NCI-H524 treated with DMSO at 0.1 percent for 48 hours (cell line): ENCODE measurements at places on chromosomes 3 and 15.

DNA sequence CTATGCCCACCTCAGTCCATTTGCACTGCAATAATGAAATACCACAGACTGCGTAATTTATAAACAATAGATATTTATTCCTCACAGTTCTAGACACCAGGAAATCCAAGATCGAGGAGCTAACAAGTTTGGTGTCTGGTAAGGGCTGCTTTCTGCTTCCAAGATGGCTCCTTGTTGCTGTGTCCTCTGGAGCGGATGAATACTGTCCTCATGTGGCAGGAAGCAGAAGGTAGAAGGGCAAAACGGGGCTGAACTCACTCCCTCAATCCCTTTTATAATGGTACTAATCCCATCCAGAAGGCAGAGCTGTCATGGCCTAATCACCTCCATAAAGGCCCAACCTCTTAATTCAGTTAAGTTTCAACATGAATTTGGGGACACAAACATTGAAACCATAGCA is 75.3 kb downstream of the P2RY1 start:
- DNase-seq = peak; percentile 24

- no peak for DNase-seq
Observed at GRCh38 chr15:90710436-90711027, 6.6 kb upstream of the BLM start.

DNA sequence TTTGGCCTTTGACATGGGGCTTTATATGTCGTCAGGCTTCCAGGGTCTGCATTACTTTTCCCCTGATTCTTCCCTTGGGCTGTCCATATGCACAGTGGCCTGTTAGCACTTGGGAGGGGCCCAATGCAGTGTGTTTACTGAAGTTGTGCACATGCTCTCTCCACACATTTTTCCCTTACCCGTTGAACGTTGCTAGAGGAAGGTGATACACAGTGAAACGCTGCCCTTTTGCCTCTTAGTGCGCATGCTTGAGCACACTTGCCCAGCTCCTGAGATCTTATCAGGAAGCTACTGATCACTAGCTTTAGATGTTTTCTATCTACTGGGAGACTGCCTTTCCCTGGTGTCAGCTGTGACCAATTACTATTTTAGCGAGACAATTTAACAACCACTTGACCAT is 1198.0 kb downstream of the ROBO1 start:
- DNase-seq = no peak

DNA sequence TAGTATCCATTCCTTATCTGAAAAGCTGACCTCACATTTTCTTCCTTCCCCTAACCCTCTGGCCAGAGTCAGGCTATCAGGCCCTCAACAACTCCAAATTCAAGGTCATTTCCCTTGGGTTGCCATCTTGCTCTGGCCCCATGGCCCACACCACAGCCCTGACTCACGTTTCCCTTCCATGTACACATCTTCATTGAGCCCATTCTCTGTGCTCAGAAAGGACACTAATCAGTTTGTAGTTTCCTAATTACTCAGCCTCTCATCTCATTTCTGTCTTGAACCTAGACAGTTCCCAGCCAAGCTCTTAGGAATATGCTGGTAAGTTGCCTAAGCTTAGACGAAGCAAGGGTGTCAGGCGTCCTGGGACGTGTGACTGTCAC is 14.9 kb downstream of the TGM5 start:
- no peak for DNase-seq

GRCh38 chr3:34782871-34783270 is 856.5 kb upstream of the ARPP21 start:
- no peak for DNase-seq

- DNase-seq = no peak
Observed at GRCh38 chr3:156554515-156554841, 439 bp downstream of the SSR3 start.

DNA sequence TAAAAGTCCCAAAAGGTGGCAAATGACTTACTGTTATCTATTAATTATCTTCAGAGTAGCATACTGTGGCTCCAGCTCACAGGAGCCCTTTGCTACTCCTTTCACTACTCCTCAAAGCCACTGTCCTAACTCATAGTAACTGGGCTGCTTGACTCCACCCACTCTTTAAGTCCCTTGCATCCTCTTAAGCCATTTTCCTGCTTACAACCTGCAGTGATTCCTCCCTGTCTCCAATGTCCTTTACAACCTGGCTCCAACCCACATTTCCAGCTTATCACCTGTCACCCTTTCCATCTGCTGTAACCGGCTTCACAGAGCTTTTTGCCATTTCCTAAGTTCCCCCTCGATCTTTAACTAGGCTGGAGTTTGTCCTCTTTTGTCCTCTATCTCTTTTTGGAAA is 388.1 kb downstream of the FGF12 start:
- no peak for DNase-seq

DNA sequence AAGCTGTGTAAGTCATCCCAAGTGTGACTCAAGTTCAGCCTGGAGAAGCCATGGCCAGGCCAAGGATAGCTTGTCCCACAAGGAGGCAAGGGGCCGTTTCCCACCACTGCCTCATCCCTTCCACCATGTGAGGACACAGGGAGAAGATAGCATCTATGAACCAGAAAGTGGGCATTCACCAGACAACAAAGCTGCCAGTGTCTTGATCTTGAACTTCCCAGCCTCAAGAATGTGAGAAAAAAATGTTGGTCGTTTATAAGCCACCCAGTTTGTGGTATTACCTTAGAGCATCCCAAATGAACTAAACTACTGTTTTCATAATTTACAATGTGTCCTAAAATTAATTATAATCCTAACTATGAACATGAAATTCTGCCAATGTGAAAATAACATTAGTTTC is 930.8 kb upstream of the CFAP20DC start:
- no peak for DNase-seq

- DNase-seq = no peak
Observed at GRCh38 chr3:38003817-38004414, 13.3 kb downstream of the VILL start.

- no peak for DNase-seq
Observed at GRCh38 chr15:64507293-64507802, 47.0 kb downstream of the ZNF609 start.

- DNase-seq = no peak
Observed at GRCh38 chr3:184737641-184738505, 26.0 kb upstream of the MAGEF1 start.

DNA sequence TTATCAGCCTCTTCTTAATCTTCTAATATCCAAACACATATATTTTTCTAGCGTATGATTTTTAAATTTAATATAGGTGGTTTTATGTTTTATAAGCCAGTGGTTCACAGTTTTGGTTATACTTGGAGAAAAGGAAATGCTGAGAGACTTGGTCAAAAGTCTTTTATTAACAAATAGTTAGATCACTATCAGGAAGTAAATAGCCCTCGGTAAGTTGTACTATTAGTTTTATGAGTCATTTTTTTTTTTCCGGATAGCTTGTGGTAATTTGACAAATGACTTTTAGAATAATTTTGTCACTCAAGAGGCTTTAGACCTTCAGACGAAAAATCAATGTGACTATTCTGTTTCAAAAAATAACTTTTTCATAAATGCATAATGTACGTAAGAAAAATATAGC is 232.2 kb upstream of the ROBO1 start:
- DNase-seq = no peak

- no peak for DNase-seq
Observed at GRCh38 chr15:56871185-56871584, 47.3 kb upstream of the TCF12 start.

- no peak for DNase-seq
Observed at GRCh38 chr3:12999147-13000140, 73.8 kb downstream of the IQSEC1 start.

- peak; percentile 27 for DNase-seq
Observed at GRCh38 chr3:61733876-61734275, 172.5 kb downstream of the PTPRG start.

GRCh38 chr15:70096215-70097062 is 1.3 kb downstream of the TLE3 start:
- DNase-seq = no peak

- DNase-seq = no peak
Observed at GRCh38 chr15:55496716-55497115, 11.3 kb downstream of the DNAAF4 start.

DNA sequence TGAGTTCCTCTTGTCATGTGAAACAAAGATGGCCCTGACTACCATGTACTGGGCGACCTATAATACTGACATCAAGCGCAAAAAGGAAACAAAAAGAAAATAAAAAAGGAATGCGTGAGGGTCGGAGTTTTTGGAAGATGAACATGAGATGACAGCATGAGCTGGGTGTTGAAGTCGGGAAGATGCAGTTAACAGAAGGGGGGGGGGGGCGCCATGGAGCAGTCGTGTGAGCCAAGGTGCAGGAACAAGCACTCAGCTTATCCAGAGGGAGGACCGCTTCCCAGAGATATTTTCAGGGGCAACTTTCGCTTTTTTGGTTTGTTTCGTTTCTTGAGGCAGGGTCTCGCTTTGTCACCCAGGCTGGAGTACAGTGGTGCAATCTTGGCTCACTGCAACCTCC is 110.2 kb downstream of the RORA start:
- no peak for DNase-seq

DNA sequence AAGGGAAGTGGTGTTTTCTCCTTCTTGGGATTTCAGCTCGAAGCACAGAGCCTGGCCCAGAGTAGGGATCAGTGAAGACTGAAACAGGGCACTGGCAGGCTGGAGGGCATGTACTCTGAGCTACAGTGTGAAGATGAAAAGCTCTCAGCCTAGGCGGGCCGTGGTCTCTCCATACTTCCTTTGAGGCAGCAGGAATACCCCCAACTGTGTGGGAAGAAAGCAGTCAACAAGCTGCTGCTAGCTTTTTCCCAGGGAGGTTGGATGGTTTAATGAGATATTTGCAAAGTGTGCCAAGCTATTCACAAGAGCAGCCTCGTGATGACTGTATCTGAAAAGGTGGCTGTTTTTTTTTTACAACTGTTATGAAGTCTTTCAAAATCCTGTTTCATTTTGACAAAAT is 47.2 kb downstream of the NMNAT3 start:
- no peak for DNase-seq

DNA sequence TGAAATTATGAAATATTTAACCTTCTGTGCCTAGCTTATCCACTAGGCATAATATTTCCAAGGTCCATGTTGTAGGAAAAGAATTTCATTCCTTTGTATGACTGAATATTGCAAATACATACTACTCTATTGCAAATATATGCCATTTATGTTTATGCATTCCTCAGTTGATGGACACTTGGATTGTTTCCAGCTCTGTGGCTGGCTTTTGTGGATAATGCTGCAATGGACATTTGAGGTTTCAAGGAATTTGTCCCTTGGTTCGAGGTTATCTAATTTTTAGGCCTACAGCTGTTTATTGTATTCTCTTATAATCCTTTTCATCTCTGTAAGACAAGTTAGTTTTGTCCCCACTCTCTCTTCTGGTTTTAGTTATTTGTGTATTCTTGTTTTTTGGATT is 7.7 kb upstream of the AADACL2 start:
- no peak for DNase-seq

- no peak for DNase-seq
Observed at GRCh38 chr3:190281308-190282051, 40.8 kb downstream of the CLDN1 start.

- no peak for DNase-seq
Observed at GRCh38 chr15:75696311-75696720, 16.3 kb downstream of the CSPG4 start.

DNA sequence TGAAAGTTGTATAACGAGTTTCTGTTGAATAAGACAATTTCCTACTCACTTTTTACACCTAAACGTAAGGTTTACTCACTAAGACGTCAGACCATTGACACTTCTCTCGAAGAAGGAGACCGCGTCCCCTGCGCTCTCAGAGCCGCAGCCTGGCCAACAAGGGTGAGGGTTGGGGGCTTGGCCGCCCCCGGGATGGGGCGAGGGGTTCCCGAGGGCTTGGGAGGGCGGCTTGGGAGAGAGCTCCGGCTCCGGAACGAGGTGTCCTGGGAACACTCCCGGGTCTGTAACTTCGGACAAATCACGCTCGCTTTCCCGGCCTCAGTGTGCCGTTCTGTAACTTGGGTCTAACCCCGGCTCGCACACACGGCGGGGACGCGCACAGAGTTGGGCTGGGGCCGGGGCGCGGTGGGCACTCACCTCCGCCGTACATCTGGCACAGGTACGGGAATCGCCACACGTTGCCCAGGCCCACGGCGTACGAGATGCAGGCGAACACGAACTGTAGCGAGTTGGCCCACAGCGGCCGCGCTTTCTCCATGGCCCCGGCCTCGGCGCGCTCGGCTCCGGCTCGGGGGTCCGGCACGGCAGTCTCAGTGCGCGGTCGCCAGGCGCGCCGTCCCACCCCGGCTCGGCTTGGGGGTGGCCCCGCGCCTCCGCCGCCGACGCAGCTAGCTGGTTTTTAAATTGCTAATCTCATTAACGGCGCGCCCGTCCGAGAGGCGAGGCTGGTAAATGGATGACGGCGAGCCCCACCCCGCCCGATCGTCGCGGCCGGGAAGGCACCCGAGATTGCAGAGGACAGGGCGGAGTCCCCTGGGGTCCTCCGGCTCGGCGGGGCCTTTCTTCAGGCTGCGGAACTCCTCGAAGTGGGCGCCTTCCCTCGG is at the start of gene SLC6A20:
SLC6A20 (minus strand) TSS at position 655 of the 884 bp plus-strand sequence; CDS start at position 538, 117 bp downstream.
- no peak for DNase-seq

DNA sequence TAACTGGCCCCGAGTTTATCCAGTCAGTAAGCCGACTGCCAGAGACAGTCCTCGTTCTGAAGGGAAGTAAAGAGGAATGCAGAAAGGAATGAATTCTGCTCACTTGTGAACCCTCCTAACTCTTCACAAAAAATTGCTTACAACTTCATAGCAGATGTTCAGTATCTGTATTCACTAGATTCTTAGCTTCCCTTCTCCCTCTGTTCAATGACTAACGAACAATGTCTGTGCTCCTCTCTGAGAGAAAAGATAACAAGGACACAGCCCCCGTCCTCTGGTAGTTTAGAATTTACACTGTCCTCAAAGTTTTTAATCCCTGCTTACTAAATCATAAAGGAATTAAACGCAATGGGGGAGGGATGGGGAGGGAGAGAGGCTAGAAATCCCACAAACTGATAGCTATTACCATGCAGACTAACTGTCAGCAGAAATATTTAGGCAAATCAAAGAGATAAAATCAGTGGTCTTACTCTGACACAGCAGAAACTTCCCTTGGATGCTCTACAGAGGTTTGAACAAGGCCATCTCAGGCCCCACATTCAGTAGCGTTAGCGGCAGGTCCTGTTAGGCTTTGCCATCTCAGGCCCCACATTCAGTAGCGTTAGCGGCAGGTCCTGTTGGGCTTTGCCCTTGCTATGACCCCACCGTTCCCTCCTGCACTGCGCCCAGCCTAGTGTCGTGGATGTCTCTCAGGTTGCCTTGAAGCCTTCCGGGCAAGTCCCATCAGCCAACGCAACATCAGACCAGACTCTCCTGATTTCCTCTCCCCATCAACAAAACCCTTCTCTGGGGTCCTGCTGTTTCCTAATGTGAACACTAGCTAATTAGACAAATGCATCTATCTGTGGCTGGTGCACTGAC is 23.4 kb downstream of the NRROS start:
- no peak for DNase-seq

DNA sequence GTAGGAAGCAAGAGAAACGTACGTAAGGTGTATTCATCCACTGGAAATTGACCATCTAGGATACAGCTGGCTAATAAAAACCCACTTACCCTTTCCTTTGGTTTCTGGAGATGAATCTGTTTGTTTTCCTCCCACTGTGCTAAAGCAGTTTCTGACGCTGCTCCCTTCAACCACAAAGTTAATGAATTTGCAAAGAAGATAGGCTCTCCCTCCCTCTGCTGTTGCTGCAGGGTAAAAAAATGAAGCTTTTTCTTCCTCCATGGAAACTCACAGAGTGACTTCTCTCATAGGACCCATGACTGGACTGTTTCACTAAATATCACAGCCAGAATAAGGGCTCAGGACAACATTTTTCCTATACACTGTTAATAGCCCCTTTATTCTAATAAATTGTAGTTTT is 172.1 kb upstream of the LRRN1 start:
- no peak for DNase-seq
